Left kidney (tissue), 8 donors: ENCODE measurements at places on chromosomes 4 and X.

DNA sequence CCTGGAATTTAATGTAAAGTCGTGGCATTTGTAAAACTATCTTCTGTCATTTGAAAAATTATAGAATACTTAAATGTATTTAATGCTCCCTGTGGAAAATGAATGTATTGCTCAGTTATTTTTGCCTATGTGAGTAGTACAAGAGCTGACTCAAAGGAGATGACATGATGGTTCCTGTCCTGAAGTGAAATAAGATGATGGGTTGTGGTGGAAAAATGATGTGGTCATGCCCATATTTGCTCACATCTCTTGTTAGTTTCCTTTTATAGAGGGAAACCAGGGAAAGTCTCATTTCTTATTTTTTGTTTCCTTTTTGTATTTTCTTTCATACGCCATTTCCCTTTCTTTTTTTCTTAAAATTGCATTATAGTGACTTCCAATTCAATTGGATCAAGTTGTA is 23.7 kb downstream of the PLS3 start:
- no peak for DNase-seq

GRCh38 chrX:113009029-113009428 is 168.4 kb upstream of the AMOT start:
- DNase-seq = no peak

DNA sequence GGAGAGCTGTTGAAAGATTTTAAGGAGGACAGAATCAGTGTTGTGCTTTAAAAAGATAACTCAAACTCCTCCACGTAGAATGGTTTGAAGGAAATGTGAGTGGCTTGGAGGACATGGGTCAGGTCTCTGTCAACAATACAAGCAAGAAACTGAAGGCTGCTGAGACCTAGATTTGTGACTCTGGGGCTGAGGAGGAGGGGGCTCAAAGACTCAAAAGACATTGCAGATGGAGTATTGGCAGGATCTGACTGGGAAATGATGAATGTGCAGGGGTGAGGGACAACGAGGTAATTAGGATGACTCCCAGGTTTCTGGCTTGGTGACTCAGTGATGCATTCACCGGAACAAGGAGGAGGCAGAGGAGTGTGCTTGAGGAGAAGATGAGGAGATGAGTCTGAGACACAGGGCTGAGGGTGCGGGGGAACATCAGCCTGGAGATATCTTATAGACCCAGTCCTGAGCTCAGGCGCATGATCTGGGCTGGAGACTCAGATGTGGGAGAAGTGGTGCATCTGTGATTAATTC is 3.3 kb upstream of the RPS4X start:
- peak; percentile 62 for DNase-seq

GRCh38 chrX:41984628-41985027 is 61.3 kb upstream of the CASK start:
- peak; percentile 26 for DNase-seq

GRCh38 chr4:76108467-76109181 is 34.1 kb downstream of the ART3 start:
- DNase-seq = no peak

DNA sequence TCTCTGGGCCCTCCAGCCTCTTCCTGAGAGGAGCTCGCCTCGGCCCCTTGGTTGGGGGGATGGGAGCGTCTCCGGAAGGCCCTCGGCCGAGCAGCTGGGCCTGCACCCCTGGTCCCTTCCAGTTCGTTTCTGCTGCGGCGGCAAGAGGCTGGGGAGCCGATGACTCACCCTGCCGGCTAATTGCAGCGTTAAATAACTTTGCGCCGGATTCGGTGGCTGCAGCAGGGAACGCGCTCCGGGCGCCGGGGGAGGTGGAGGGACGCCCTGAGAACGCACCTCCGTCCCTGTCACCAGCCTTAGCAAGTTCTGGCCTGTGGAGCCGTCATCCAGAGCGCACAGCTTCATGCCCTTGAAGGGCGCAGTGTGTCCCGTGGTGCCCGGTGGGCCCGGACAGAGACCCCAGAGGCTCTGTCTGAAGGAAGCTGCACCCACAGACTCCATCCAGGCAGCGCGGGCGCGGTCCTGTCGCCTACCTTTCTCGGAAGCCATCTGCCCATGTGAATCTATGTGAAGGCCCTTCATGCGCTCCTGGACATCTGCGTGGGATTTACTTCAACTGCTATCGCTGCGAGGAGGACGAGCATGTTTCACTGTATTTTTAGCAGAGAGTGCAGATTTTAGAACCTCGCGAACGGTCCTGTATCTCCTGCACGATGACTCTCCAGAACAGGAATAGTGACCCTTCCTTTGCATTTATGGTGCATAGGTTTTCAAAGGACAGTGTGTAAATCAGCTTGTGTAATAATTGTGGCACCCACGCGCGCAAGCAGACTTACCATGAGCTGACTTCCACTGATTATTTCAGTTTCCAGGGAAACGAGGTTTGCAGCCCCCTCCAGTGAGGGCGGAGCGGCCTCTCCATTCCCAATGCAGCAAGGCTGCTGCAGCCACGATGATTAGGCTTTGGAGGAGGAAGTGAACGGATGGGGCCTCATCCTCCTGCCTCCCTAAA is 1.7 kb upstream of the TMEM271 start:
- DNase-seq = no peak

- no peak for DNase-seq
These were observed 8.2 kb upstream of the CNOT6L start for GRCh38 chr4:77827343-77827742.

DNA sequence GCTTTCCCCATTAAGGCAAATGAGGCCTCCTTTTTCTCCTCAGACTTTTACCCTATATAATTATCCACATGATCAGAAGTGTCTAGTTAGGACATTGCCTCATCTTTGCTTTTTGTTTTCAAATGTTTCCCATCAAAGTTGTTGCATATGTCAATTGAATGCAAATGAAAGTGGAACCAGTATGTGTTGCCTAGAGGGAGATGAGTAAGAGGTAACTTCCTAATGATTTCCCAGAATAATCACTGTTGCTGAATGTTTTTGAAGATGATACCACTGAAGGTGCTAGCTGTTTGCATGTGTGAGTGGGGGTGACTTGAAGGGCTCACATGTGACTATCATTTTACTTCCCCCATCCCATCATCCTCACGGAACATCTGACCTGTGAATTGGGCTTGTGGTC is 33.9 kb downstream of the PAK3 start:
- DNase-seq = no peak

DNA sequence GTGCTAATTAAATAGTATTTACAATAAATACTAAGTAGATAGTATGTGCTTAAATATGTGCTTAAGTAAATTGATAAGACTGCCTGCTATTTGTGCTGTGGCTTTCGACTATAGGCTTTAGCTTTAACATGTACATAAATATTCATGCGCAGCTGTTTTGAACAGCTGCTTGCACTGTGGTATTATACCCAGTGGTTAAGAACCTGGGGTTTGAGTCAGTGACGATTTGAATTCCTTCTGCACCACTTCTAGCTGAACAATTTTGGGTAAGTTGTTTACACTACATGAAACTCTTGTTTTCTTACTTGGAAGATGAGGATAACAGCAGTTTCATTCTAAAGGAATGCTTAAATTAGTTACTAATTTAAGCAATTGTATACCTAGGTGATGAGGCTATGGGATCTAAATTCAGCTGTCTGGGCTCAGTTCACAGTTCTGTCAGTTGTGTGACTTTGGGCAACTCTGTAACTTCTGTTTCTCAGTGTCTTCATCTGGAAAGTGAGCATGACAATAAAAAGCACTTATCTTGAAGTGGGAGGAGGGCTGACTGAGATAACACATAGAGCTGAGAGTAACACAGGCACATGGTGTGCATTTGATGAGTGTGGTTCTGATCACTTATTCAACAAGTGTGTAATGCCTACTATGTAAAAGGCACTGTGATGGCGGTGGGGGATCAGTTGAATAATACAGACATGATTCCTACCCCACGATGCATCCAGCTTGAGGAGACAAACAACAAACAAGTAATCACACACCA is 37.0 kb downstream of the HPGDS start:
- no peak for DNase-seq

- DNase-seq = no peak
These were observed 49.2 kb downstream of the SEL1L3 start for GRCh38 chr4:25813448-25814106.

DNA sequence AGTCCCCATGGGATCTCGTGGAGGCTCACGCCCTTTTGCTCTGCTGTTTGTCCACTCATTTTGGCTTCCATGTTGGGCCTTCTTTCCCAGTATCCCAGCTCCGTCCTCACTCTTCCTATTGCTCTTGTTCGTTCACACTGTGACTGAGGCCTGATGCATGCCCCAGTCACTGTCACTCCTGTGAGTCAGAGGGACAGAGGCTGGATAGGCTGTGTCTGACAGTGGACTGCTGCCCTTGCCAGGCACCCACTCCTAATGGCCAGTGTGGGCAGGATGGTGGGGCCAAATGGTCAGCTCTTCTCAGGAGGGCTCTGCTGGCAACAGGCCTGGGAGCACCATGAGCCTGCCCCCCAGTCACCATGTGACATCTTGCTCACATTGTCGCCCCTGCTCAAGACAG is 40.0 kb downstream of the HADH start:
- no peak for DNase-seq

DNA sequence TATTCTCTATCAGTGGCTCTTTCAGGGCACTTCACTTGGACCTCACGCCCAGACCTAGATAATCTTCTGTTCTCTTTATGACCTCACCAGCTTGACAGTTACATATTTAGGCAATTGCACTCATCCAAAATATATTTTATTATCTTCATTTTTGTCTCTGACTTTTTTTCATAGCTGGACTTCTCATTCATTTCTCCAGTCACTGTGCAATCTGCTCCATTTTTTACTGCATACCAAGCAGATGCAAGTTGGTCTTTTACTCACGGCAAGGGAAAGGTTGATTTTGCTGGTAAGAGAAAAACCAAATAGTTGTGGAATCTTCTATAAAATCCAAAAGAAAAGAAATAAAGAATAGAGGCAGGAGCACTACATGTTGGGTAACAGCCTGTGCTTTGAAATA is 31.7 kb downstream of the MAD2L1 start:
- DNase-seq = no peak

GRCh38 chrX:720825-721224 is 90.2 kb downstream of the SHOX start:
- DNase-seq = no peak

GRCh38 chr4:37892641-37893040 is 1.8 kb downstream of the TBC1D1 start:
- no peak for DNase-seq

DNA sequence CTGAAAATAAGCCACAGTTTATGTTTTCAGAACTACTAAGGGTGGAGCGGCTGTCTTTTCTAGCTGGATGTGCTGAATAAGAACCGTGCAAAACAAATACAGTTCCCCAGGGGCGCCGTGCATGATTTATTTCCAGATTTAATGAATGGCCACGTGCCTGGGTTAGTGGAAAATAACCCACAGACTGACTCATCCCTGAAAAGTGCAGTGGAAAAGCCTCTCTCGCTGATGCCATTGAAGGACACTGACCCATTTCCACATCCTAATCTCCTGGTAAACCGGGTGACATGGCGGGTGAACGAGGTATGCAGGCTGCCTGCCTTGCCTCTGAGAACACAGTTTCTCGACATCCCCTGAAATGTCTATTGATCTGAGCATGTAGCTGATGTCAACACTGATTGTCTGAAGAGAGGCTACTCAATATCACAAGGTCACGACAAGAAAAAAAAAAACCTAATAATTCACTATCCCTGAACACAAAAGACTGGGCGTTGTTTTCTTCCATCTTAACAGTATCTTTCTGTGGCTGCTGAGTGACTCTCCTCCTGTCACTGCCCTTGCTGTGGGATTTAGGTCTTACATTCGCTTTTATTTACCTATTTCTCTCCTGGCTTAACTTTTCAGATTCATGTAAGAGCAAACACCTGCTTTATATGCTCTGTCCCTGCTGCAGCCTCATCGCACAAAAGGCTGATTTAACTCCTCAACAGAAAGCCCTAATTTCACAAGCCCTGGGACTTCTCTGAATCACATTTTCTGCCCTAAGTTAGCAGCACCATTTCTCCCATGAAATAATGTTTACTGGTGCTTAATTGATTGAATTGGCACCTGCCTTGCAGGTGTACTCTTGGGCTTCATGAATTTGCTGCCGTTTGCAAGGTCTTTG is 76.9 kb upstream of the SCOC start:
- no peak for DNase-seq

DNA sequence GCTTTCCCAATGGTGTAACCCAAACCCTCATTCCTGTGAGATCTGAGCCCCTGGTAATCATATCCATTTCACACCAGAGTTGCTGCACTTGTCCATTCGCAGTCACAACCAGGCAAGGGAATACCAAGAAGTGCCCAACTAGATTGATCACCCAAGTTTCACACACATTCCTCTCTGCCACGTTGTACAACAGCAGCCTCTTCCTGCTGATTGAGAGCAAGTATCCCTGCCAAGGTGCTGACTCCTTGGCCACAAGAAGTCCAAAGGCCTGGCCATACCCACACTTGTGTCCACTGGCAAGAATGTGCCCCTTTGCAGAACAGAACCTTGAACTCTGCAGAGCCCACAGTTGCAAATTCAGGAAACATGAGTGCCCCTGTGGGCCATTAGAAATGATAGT is 6.5 kb upstream of the ACOT9 start:
- no peak for DNase-seq

DNA sequence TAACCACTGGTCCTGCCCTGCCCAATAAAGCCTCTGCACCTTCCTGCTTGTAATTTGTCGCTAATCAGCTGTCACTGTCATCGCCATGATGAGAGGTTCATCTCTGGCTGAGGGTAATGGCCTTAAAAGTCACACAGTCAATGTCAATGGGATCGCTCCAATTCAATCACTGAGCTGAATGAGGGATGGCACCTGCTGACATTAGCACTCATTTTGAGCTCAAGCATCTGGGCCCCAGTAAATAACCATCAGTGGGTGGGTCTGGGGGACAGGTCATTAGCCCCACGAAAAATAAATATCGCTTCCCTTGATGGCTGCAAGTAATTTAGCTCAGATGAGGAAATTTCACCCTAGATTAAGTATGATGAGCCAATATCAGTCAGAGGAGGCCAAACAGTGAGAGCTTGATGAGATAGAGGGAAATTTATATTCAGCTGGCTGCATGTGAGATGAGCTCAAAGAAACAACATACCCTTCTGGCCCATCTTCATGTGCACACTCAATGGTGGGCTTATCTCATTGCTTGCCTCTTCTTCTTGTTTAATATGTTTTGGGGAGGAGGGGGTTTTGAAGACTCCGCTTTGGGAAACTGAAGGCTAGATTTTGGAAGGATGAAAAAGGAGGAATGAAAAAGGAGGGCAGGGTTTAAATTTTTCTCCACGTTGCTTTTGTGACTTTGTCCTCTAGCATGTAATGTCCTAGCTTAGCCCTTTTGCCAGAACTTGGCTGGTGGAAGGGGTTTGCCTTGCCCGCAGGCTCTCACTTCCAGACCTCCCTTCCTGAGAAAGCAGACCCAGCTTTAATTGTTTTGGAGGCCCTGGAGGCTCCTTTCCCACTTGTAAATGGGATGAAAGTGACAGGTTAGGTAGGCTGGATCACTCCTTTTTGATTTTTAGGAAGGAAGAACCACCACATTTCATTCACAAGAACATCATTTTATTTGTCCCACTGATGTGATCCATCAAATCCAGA is 84.8 kb upstream of the PAQR3 start:
- no peak for DNase-seq

DNA sequence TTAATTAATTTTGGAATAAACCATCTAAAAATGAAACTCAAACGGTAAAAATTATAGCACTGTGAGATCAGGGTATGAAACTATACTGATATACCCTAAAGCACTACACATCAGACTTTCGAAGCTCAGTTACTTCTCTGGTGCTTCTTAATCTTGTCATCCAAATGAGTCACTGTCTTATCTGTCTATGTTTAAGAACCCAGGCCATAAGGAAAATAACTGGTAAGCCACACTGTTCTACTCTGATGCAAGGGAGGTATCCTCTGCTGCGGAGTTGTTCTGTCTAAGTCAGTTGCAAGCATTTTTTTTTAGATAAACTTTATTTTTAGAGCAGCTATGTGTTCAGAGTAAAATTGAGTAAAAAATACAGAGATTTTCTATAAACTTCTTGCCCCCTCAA is 830.8 kb upstream of the POU3F4 start:
- no peak for DNase-seq
